Activated naive CD8-positive, alpha-beta T cell treated with anti-CD3 and anti-CD28 coated beads, Interleukin-2, amount 10 ng/mL, durations not matched to agents 7 days and 5 days (primary cell): ENCODE measurements at places on chromosomes 3 and 15. TPM values are rescaled to one million over a fixed set of nuclear protein-coding genes. Genes with fewer than 3 reads are reported as not detected.

AMIGO3 gene
- 2.0 TPM for total RNA-seq

- no peak for DNase-seq
These were observed 3.3 kb downstream of the ETV5 start for GRCh38 chr3:186105543-186105942.

PARP15 gene
- total RNA-seq: 49.1 TPM

GRCh38 chr15:66751579-66751978, 49.5 kb downstream of the SMAD6 start:
- no peak for DNase-seq

GRCh38 chr15:31344823-31345605, 18.4 kb downstream of the KLF13 start:
- DNase-seq: peak; percentile 65
